ENCODE measurements at places on chromosomes 2 and 18. TPM values are rescaled to one million over a fixed set of nuclear protein-coding genes. Genes with fewer than 3 reads are reported as not detected.
A peak's percentile ranks its signal among the peaks of the same experiment; 100 is the strongest.

GNAL gene
- total RNA-seq, result 0.36 TPM

SUCLG1 gene
- 53.6 TPM for total RNA-seq

GRCh38 chr2:196356332-196356731 is 185.0 kb upstream of the STK17B start:
- DNase-seq, result no peak

DNA sequence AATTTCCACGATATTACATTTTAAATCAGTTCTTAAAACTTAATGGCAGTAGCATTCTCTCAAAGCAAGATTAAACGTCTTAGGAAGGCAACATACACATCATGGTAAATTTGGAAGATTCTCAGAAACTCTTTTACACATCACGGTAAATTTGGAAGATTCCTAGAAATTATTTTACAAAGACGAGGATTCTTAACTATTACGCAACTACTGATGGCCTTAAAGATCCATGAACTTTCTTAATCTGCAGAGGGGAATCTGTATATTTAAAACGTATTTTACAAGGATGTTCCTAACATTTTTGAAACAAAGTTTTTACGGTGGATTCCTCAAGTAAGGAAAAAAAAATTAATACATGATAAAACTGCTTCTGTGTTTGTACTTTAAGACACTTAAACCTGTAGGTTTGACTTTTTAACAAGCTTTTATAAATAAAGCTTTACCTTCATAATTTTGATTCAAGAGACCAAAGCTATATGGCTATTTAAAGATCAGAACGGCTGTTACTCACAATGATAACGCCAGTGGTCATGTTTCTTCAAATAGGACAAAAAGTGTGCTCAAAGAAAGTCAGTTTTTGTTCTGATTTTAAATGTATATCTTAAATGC is 1.7 kb downstream of the ATF2 start:
- DNase-seq, result no peak

DNA sequence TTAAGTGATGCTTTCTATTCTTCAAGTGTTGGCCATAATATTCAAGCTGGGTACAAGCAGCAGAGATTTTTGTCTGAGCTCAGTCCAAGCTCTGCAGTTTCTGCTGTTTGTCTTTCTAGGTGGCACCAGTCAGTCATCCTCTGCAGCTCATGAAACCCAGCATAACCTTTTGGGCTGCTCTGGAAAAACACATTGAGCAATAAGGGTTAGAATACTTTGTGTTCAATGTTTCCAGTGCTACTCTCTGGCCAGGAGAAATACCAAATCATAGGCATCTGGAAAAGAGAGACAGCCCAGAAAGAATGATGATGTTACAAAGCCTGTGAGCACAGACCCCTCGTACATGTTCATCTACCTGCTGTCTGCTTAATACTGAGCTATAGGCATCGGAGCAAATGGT is 19.5 kb upstream of the WIPF1 start:
- no peak for DNase-seq

LPIN2 gene
- 22.9 TPM for total RNA-seq

- DNase-seq, result no peak
Measured at GRCh38 chr2:223439786-223440185, 162.4 kb downstream of the SCG2 start.

DNA sequence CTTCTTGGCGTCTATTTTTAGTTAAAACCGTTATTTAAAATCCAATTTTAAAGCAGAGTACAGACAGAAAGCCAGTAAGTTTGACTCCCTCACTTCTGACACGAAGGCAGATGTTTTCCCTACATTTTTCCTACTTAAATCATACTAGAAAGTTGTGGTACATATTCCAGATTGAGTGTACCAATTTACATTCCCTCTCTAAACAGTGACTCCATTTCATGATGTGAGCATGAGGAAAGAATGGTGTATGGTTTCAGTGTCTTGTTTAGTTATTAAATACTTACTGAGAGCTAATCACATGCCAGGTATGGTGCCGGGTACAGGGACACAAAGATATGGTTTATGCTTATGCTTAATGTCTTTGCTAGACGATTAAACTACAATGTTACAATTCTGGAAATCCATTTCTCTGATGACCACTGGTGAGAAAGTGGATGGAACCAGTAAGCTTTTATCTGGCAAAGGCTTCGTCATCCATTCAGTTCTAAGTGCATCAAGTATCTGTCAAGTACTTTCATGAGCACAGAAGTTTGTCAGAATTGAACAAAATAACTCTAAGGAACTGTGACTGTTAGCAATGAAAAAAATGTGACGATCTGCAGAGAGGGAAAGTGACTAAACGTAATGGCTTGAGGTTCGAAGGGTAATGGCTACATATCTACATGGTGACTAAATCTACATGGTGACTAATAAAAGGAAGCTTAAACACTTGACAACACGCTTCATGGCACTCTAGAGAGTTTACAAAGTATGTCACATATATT is 25.7 kb downstream of the MAP4K3 start:
- peak; percentile 36 for DNase-seq

DNA sequence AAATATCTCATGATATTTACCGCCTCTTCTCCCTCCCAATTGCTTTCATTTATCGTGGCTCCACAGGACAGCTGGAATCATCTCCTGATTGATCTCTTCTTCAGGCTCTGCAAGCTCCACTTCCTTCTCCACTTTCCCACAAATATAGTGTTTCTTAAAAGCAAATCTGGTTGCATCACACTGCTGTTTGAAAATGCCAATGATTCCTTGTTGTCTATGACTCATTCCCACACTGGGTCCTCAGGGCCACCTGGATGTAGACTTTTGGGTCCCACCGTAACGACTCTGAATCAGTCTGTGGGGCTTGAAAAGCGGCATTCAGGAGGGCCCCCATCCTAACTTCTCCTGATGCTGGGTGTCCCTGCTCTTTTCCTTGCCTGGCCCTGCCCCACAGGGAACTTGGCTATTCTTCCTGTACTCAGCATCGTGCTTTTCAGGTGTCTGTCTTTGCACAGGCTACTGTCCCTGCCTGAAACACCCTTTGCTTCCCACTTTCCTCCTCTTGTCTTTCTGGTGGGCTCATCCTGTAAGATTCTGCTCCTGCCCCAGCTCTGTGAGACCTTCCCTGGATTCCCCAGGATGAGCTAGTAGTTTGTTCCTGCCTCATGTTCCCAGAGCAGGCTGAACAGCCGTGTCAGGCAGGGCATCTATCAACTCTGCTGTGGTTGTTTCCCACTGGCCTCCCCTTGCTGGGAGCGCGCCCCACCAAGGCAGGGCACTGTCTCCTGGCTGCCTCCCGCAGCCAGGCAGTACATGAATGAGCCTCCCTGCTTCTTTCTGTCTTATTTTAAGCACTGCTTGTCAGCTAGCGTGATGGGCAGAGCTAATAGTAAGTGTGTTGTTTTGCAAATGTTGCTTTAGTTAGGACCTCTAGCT is 111.9 kb downstream of the KCTD1 start:
- peak; percentile 64 for DNase-seq

DNA sequence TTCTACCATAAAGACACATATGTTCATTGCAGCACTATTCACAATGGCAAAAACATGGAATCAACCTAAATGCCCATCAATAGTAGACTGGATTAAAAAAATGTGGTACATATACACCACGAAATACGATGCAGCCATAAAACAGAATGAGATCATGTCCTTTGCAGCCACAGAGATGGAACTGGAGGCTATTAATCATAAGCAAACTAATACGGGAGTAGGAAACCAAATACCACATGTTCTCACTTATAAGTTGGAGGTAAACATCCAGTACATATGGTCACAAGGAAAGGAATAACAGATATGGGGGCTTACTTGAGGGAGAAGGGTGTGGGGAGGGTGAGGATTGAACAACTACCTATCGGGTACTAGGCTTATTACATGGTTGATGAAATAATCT is 7.7 kb downstream of the HMSD start:
- DNase-seq, result no peak

DNA sequence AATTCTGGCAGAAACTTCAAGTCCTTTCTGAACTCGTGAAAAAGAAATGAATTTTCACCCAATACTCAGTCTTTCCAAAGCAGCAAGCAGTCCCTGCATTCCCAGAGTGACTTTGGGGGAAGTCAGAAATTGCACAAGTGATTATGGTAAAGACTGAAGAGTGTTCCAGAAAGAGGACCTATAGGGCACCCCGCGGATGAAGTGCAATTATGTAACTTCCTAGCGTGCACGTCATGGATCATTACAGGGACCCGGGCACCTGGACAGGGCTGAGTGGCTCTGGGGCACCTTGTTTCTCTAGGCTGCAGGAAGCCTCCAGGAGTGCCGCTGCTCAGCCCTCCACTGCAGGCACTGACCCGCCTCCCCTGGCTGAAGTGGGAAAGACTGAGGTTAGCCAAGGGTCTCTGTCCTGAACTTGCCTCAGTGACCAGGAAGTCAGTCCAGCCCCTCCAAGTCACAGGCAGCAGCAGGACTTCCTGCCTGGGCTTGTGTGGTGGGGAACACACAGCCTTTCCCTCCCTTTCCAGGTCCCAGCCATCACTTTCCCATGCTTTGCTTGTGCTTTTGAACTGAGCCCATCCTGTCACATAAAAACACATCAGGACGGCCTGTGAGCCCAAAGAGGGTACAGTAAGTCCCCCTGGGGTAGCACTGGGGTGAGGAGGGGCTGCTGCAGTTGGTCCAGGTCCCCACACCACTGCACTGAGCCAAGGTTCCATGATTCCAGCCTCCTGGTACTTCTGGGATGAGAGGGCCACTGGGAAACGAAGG is 19.8 kb downstream of the TMEM185B start:
- DNase-seq, result no peak

LIMS4 gene
- total RNA-seq, result 29.9 TPM

- DNase-seq, result no peak
Measured at GRCh38 chr2:29059624-29060023, 14.7 kb downstream of the PCARE start.

DNA sequence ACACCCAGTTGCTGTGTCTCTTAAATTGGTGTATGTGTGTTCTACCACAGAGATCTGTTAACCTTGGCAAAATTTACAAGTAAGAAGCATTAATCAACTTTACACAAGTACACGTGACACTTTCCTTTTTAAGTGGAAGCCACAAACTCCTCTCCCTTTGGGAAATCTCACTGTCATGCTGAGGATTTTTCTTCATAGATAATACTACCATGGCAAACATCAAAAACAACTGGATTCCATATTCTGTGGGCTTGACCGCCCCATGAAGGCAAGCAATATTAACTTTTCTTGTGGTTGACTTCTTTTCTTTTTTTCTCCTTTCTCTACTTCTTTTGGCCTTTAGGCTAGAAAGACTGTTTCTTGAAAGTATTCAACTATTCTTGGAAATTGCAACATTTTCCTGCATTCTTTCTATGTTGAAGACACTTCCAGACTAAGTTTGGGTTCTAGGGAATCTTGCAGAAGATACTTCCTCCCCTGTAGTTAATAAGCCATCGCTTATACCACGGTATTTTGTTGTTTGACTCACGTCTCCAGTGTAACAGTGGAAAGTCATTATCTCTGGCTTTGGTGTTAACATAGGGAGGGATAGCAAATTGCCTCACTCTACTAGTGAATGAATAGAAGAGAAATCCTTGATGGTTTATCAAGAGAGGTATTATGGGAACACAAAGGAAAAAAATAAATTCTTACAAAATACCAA is 79.5 kb downstream of the SLC8A1 start:
- DNase-seq, result no peak

DNA sequence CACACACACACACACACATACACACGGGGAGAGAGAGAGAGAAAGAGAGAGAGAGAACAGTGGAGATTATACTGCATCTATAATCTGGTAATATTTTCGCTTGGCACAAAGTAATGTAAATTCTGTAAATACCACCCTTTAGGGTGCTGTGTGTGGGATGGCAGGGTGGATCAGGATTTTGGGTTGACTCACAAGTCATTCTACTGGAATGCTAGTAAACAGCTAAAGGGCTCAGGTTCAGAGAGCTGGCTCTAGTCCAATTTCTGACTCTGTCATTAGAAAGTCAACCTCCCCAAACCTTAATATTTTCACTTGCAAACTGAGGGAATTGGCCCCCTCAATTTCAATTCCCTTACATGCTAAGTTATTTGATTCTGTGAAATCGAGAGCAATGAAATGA is 308.3 kb downstream of the TSN start:
- DNase-seq, result no peak

CFAP65 gene
- 0.05 TPM for total RNA-seq

DNA sequence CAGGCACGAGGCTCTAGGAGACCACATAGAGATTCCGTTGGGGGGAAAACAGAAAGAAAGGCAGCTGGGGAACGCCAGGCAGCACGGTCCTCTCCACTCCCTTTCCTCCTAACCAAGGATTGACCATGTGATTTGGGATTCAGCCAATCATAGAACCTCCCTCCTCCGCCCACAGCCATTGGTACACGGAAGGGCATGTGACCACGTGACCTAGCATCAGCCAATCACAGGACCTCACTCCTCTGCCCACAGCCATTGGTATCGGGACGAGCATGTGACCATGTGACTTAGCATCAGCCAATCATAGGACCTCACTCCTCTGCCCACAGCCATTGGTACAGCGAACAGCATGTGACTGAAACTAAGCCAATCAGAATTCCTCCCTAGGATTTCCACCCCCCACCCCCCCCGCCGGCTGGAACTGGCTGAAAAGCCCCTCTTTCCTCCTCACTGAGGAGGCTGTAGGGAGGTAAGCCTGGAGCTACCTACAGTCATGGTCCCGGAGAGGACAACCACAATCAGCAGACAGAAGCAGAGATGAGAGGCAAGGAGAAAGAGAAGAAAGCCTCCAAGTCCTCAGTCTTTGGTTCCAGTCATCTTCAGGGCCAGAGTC is 7.6 kb downstream of the SERPINE2 start:
- DNase-seq, result no peak

CRIM1 gene
- 38.8 TPM for total RNA-seq

CAPN14 gene
- 0.05 TPM for total RNA-seq

- DNase-seq, result no peak
Measured at GRCh38 chr2:239639421-239640185, 238.8 kb upstream of the HDAC4 start.

Data from myocyte (in vitro differentiated cells).